Breast epithelium (tissue), 4 donors: ENCODE measurements at places on chromosomes 3 and 15. TPM values are rescaled to one million over a fixed set of nuclear protein-coding genes. Genes with fewer than 3 reads are reported as not detected.

- no peak for DNase-seq
These were observed 49.5 kb downstream of the ARRDC4 start for GRCh38 chr15:98009971-98010370.

DNA sequence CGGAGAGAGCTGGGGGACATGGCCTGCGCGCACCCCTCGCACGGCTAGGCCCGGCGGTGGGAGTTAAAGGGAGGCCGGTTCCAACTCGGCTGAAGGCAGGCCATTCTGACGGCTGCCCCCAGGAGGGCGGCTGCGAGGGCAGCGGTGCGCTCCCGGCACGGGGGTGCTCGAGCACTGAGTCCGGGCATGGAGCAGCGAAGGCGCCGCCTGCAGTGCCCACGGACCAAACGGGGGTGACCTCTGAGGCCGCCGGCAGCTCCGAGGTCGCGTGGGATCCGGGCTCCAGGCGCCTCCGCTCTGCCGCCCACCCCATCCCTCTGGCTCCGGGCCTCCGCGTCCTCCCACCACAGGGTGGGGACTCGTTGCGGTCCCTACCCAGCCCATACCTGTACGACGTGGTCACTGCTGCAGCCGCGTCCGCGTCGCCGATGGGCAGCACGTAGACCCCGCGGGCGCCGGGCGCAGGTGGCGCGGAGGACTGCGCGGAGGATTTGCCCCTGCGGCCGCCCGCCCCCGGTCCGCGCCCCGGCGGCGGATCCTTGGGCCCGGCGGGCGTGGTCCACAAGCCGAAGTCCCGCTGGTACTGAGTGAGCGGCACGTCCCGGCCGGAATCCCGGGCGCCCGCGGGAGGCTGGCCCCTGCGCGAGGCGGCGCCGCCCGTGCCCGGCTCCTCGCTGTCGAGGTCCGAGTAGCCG is 469 bp downstream of the MAP6D1 start:
- DNase-seq = no peak

GRCh38 chr3:127728417-127729015 is 55.8 kb downstream of the ABTB1 start:
- DNase-seq = no peak

GRCh38 chr3:129587566-129588210 is 18.8 kb downstream of the PLXND1 start:
- DNase-seq = no peak

- peak; percentile 49 for DNase-seq
These were observed 72.3 kb downstream of the CORO2B start for GRCh38 chr15:68650901-68651709.

- no peak for DNase-seq
These were observed 459.6 kb downstream of the NLGN1 start for GRCh38 chr3:173857154-173857553.

DNA sequence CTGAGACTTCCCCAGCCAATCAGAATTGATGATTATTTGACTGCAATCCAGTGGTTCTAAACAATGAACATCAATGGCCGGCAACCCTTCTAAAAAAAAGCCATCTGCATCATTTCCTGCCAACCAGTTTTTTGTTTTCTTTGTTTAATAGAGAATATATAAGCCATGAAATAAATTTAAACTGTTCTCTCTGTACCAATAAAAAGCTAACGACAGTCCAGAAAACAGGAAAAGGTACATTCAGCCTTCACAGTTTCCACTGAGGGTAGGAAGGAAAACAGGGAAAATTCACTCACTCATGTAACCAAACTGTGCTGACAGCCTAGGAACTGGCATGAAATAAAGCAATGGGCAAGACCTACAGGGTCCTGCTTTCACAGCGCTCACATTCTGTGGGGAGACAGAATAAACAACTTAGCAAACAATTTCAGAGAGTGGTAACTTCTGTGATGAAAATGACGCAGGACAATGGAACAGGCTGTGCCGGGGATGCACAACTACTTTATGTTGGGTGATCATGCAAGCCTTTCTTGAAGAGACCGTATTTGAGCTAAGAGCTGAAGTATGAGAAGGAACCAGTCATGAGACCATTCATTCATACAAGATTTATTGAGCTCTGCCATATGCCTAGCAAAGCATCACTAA is 630.1 kb downstream of the MAGI1 start:
- DNase-seq = no peak

GRCh38 chr3:181966393-181966792 is 254.7 kb downstream of the SOX2 start:
- DNase-seq = no peak

DNA sequence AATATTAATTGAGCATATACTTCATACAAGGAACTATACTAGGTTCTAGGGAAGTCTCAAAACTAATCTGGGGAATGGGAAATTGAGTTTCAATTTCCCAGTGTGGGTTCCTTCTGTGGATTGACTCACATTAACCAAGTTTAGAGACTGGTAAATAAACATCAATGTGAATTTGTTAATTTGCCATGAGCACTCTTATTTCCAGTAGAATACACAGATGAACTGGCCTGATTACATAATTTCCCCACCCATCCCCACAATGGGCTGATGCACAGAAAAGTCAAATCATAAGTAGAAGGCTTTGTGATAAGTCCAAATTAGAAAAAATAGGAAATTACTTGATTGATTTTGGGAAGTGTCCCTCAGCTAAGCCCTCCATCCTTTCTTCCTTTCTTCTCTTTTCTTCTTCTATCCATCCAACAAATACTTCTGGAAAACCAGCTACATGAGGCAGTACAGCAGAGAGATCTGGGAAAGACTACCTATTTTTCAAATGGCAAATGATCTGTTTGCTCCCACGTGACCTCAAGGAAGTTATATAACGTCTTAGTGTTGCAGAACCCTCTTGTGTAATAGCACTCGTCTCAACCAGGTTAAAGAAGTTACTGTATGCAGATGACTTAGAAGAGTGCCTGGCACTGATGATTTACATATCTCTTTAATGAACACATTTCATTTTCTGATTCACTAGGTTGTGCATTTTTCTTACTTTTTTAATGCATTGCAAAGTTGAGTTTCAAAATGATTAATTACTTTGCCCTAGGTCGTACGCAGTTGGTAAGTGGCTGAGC is 312.3 kb downstream of the SV2B start:
- no peak for DNase-seq

DNA sequence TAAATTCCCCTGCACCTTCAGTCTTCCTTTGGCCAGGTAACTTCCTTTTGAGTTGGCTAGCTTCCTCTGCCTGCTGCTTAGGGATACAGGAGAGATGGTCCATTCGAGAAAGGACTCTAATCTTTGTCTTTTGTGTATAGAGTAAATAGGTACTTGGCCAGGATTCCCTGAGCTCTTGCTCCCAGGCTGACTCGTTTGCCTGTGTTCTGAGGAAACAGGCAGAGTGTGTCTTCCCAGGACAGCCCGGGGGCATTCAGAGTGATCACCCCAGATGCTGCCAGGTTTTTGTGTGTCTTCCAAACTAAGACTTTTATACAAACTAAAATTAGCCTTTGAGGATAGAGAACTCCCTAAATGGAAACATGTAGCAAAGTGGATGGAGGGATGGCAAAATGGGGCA is 39.5 kb downstream of the TMEM108 start:
- peak; percentile 60 for DNase-seq

GRCh38 chr3:62622553-62623174 is 249.3 kb upstream of the FEZF2 start:
- no peak for DNase-seq

GRCh38 chr3:14509796-14510100 is 30.4 kb downstream of the GRIP2 start:
- DNase-seq = peak; percentile 47

DNA sequence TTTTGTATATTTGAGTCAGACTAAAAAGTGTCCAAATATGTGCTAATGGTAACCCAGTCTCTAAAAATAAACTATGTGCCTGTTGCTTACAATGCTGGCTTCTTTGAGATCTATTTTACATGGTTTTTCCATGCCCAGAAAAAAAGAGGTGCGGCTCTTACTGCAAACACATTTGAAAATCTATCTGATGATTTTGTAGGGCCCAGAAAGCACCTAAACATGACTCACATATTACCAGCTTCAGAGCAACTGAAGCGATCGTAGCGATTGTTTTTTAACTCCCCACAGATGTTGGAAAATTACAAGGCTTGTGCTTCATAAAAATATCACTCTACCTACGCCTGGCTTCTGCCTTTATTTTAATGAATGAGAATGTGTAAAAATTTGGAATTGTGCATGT is 53.5 kb downstream of the SUCNR1 start:
- no peak for DNase-seq

- DNase-seq = no peak
These were observed 272.5 kb downstream of the XXYLT1 start for GRCh38 chr3:194998417-194998816.

DNA sequence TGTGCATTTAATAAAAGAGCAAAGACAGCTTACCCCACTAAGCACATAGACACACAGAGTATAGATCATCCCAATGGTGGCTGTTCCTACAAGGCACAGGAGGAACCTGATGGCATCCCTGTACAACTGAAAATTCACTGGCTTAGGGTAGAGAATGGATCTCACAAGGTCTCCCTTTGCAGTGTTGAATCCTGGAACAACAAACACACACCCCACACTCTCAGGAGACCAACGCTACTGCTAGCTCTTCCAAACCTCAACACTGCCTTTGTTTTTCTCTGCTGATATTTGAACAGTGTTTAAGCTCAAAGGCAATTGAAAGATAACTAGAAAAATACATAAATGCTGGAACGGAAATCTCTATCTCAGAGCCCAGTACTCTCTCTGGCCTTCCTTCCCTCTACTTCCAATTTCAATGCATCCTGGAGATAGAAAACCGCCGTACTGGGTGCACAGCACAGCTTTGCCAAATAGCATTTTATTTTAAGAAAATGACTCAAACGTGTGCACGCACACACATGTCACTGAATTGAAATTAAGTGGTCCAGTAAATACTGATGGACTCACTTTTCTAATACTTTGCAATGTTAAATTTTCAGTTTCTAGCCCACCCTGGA is 87.5 kb upstream of the ATP13A5 start:
- DNase-seq = no peak

GRCh38 chr15:92018535-92019239 is 165.2 kb downstream of the SLCO3A1 start:
- DNase-seq = no peak

DNA sequence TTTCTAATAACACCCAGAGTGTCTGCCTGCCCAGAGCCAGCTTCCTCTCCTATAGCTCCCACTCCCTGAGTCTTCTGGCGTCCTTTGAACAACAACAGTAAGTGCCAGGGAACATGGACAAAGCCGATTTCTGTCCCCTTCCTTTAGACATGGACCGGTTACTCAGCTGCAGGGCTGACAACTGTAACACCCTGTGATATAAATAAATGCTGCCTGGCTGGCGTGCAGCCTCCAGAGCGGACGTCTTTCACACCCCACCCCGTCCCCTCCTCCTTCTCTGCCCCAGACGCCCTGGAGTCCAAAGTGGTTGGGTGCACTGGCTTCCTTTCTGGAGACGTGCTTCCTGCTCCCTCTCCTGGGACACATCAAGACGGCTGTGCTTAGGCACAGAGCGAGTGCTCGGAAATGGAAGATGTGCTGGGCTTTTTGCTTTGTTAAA is 281.9 kb upstream of the LRRFIP2 start:
- DNase-seq = no peak

DNA sequence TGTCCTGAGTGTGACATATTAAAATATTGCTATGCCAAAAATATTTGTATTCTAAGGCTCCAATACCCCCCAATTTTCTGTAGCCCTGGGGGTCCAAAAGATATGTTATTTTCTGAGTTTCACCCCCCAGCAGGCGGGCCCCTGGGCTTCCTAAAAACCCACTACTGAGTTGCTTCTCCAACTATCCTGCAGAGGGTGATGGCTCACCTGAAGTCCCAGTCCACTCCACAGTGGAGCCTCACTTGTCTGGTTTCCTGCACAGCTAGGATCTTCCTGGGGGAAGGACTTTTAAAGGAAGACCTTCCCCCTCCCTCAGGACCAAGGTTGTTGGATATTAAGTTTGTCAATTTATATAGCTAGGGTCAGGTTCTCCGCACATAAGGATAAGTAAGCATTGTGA is 1181.4 kb downstream of the ROBO2 start:
- DNase-seq = no peak

DNA sequence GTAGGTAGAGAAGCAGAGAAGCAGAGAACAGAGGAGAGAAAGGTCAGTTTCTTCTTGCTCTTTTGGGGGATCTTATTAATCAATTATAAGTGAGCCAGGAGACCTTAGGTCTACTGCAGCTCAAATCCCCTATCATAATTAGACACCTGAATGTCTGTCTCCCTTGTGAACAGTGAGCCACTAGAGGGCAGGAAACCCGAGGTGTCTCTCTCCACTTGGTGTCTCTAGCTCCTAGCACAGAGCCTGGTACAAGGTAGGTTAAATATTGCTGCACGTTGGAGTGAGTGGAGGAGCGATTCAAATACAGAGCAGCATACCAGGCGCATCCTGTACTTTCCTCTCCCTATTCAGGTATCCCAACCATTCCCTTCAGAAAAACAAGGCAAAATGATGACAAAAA is 2.0 kb upstream of the ST8SIA2 start:
- DNase-seq = no peak

GRCh38 chr3:127597020-127597771 is 1.0 kb upstream of the MCM2 start:
- DNase-seq = no peak

GRCh38 chr3:134567605-134568004 is 81.7 kb downstream of the CEP63 start:
- DNase-seq = no peak

- no peak for DNase-seq
These were observed 36.3 kb downstream of the PRICKLE2 start for GRCh38 chr3:64188810-64189560.

DNA sequence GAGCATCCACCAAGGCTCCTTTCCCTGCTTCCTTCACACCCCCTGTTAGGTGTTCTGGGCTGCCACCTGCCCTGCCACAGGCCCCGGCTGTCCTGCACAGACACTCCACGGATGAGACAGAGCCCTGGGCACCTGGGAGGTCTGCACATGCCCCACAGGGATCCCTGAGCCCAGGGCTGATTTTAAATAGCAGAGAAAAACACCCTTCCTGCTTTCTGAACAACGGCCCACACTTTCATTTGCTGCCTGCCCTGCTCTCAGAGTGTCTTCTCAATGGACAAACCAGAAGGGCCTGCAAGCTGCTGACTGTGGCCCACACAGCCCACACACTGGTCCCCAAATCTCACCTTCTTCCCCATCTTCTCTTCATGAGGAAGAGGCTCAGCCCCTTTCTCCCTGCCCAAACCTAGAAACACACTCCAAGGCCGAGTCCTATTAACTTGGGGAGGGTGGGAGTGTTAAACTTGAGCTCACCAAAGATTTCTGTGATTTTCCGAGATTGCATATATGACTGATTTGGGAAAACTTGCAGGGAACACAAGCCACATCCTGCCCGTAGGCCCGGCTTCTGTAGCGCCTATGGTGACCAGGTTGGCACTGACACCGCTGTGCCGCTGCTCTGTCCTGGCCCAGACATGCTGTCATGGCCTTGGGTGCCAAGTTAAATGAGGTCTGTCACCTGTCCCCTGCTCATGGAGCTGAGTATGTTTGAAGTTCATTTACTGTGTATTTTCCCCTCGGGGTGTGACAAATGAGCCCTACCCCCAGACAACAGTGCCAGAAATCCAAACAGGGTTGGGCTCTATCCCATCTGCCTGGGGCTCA is 47.2 kb upstream of the KLF13 start:
- peak; percentile 49 for DNase-seq

The GSK3B gene
- 46.1 TPM for total RNA-seq

The USF3 gene
- total RNA-seq = 28.5 TPM

The GOLGA6L9 gene
- total RNA-seq = 7.5 TPM

The ADAMTSL3 gene
- 1.8 TPM for total RNA-seq

The SLTM gene
- 163 TPM for total RNA-seq

The IGSF10 gene
- total RNA-seq = 7.9 TPM

The IMPG2 gene
- total RNA-seq = 0.15 TPM

The PLA2G4E gene
- not detected for total RNA-seq

The DALRD3 gene
- 48.4 TPM for total RNA-seq

The SPATA12 gene
- total RNA-seq = 0.29 TPM

The ARGFX gene
- not detected for total RNA-seq

The GDPGP1 gene
- total RNA-seq = 9.4 TPM

The SKOR1 gene
- total RNA-seq = 1.1 TPM

The TMIE gene
- total RNA-seq = not detected
